ENCODE measurements at places on chromosomes 2 and 18. TPM values are rescaled to one million over a fixed set of nuclear protein-coding genes. Genes with fewer than 3 reads are reported as not detected.

Gene DOK6
- 5.2 TPM for total RNA-seq

- no peak for DNase-seq
Measured at GRCh38 chr2:111176867-111177266, 56.2 kb downstream of the BCL2L11 start.

- no peak for DNase-seq
Measured at GRCh38 chr2:29064346-29064715, 10.0 kb downstream of the PCARE start.

Gene HOXD12
- not detected for total RNA-seq

DNA sequence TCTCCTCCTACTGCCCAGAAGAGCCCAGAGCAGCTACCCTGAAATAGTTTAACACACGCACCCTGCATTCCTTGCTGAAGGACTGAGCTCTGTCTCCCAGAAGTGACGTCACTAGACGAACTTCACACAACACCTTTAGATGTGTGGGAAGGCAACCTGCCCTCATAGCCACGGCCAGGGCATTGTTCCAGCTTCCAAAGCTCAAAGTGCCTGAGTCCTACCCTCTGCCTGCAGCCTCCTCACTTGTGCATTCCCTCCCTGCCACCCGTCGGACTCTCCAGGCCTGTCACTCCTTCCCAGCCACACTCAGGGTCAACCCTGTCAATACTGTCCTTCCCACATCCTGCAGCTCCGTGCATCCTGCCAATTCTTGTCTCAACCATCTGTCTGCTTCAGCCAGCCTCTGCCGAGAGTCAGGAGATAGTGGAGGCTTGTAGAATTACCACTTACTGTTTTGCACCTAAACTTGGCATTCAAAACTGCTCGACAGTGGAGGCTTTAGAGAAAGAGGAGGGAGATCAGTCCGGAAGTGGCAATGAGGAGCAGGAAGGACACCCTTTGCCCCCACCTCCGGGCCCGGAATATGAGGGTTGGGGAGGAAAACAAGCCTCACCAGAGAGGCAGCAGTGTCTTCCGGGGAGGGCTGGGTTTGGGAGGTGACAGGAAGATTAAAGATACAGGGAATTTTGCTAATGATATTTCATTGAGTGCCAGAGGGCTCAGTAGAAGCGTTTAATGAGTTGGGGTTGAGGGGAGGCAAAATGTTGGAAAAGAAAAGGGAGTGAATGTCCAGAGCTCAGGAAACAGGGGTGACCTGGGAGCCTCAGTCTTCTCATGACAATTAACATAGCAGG is 72.3 kb upstream of the ATG16L1 start:
- no peak for DNase-seq

Gene C2orf80
- not detected for total RNA-seq

DNA sequence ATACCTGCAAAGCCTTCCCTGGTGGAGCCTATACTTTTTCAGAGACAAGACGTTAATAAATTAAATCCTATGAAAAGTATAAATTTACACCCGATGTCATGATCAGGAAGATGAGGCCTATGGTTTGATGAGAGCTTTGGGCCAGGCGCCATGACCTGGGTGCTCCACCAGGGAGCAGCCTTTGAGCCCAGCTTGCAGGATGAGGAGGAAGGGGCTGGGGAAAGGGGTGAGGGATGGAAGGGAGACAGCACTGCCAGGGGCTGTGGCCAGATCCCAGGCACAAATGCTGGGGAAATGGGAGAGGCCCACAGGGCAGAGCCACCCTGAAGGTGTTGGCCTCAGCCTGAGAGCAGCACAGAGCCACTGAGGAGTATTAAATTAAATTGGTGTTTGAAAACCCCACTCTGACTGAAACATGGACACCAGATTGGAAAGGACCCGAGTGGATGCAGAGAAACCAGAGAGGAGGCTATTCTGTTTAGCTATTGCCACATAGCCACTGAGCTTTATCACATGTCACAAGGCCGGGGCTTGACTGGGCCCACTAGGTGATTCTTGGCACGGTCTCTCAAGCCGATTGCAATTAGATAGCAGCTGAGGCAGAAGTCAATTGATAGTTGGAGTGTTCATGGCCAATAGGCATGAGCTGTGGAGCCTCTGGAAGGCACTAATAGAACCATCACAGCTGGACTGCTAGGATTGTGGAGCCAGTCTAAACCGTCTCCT is 9.6 kb upstream of the FAHD2A start:
- DNase-seq = no peak

Gene APCDD1
- 18.2 TPM for total RNA-seq

- no peak for DNase-seq
Measured at GRCh38 chr2:230664128-230664527, 48.5 kb upstream of the CAB39 start.

Gene SPIRE1
- 49.5 TPM for total RNA-seq

DNA sequence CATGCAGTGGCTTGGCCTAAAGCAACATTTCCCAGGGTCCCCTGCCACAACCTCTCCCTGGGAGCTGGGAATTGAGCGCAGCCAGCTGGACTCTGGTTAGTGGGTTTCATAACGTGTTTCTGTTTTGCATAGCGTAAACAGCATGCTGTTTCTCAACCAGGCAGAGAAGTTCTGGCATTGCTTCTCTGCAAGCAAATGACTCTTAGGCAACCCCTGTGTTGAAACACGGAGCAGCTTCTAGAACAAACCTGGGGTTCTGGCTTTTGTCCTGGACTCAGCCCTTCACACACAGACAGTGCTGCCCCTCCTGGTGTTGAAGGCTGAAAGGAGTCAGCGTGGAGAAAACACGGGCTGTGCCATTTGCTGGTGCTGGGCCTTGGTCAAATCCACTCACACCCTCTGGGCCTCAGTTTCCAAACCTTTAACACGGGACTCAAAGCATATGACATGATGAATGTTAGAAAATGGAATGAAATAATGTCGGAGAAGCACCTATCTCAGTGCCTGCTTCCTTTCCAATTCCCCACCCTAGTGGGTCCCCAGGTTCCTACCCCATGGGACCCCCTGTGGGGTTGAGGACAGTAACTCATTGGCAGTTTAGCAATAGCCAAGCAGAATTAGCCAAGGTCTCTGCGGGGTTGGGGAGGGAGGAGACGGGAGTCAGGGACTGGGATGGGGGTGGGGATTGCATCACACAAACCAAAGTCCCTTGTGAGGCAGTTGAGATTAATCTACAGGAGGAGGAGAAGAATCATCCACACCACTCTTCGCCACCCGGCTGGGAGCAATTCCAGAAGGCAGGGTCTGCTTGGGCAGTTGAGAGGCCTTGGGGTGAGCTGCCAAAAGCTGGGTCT is 30.2 kb upstream of the IL1R2 start:
- peak; percentile 25 for DNase-seq

GRCh38 chr18:78934551-78935225 is 44.9 kb upstream of the SALL3 start:
- no peak for DNase-seq

GRCh38 chr18:44733069-44733753 is 52.5 kb downstream of the SETBP1 start:
- DNase-seq = no peak

DNA sequence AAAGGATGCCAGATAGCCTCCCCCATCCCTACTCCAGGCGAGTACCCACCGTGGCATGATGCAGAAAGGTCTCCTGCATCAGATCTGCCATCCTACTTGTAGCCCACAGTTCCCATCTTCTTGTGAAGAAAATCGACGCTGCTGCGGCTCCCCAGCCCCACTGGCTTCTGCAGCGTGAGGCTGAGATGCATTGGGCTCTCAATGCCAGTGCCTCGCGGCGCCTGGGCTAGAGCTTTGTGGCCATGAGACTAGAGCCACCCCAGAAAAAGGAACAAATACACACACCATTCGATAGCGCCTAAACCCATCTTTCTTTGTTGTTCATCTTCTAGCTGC is 2.8 kb downstream of the NOL4 start:
- no peak for DNase-seq

DNA sequence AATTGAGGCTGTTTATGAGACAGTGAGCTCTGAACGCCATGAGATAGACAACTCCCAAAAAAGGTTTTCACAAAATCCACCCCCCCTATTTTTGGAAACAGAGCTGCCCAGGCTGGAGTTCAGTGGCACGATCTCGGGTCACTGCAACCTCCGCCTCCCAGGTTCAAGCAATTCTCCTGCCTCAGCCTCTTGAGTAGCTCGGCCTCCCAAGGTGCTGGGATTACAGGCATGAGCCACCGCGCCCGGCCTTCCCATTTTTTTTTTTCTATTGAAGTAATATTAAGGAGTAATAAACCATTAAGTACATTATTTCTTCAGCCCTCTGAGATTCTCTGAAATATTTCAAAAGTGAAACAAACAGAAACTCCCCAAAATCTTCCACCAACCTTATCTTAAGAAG is 252.8 kb upstream of the NETO1 start:
- no peak for DNase-seq

DNA sequence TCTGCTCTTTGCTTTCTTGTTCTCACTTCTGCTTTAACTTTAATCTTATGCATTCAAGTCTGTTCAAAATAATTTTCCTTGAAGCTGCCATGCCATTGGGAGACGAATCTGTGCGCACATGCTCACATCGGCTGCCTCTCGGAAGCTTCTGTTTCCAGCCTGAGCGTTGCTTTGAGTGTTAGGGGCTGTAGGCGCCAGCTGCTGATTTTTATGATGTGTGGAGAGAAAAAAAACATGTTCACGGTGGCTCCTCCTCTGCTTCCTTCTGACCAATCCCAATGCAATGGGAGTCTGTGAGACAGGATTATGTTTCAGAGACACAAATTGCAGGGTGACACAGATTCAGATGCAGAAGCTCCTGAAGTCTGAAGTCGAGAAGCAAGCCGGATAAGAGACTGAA is at the start of gene MC4R:
MC4R (minus strand) TSS at position 180 of the 400 bp plus-strand sequence. CDS start 426 bp downstream, outside the sequence.
- no peak for DNase-seq

DNA sequence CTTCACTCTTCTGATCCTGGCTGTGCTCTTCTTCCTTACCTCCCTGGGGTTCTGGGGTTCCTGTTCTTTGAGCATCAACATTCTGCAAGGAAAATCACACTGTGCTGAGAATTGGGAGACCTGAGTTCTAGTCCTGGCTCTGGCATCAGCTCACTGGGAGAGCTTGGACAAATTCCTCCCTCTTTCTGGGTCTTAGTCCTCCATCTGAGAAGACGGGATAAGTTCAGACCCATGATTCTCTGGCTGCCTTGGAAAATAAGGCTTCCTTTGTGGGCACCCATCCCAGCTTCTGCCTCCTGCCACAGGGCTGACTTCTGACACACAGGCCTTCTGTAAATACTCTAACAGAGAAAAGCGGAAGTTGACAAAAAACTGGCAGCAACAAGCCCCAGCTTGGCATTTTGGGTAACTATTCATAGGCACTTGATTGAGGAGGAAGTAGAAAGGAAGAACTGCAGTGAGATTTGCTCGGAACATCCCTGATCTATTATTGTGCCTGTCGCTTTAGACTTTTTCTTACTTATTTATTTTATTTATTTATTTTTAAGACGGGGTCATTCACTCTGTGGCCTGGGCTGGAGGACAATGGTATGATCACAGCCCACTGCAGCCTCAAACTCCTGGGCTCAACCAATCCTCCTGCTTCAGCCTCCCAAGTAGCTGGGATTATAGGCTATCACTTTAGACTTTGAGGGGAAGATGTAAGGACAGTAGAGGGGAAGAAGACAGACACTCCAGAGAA is 7.9 kb downstream of the PCBP1 start:
- peak; percentile 78 for DNase-seq
